ENCODE measurements at places on chromosomes 12 and 14.

DNA sequence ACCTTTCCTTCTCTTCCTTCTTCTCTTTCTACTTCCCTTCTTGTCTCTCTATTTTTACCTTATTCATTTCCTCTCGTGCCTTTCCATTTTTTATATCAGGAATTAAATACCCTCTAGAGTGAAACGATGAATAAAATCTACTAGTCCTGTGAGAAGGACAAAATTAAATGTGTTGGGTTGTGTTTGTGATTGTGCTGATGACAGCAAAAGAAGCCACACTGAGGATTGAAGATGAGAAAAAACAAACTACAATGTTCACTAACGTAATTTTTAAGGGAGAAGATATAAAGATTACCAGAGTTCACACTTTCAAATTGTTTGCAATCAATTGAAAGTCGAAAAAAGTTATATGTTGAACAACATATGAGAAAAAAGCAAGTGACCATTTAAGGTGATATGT is 1012.1 kb downstream of the DIO2 start:
- DNase-seq, result no peak

GRCh38 chr14:103546652-103547454 is 15.6 kb downstream of the BAG5 start:
- peak; percentile 64 for DNase-seq

- DNase-seq, result no peak
Observed at GRCh38 chr14:90547968-90548367, 151.1 kb downstream of the CALM1 start.

- no peak for DNase-seq
Observed at GRCh38 chr14:78153064-78153341, 17.2 kb upstream of the NRXN3 start.

GRCh38 chr14:106874350-106874749 is 1348.0 kb downstream of the TMEM121 start:
- peak; percentile 35 for DNase-seq

- DNase-seq, result no peak
Observed at GRCh38 chr12:114936148-114937079, 252.4 kb upstream of the TBX3 start.

DNA sequence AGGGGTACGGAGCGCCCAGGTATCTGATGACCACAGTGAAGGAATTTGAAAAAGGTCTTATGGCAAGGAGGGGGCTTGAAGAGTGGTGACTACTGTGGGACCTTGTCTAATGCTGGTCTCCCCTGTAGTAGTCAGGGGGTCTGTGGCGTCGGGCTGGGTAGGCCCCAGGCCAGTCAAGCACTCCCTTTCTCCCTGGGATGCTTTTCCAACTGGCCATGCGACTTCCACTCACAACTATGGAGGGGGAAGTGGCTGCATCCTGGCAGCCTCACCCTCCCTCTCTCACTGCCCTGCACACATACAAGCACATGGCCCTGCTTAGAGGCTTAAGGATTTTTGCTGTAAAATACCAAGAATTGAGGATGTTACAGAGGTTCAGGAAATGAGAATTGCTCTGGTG is 4.1 kb downstream of the TSPAN11 start:
- no peak for DNase-seq

GRCh38 chr14:61125041-61125866 is 144.2 kb downstream of the SLC38A6 start:
- DNase-seq, result no peak

DNA sequence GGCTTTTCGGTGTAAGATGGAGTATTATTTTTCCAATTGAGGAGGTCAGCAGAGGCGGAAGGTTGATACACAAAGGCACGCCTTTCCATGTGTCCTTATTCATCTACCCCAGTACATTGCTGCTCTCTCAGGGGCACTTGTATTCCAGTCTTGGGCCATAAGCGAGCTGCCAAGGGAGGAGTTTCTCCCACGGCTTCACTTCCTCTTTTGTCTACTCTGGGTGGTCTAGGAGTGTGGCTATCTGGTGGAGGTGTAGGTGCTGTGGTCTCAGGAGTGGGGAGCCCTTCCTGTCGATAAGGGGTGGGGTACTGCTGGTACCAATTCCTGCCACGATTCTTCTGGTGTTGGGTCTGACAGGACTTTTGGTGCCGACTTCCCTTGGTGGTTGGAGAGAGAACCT is 73.4 kb downstream of the GAS2L3 start:
- peak; percentile 18 for DNase-seq

DNA sequence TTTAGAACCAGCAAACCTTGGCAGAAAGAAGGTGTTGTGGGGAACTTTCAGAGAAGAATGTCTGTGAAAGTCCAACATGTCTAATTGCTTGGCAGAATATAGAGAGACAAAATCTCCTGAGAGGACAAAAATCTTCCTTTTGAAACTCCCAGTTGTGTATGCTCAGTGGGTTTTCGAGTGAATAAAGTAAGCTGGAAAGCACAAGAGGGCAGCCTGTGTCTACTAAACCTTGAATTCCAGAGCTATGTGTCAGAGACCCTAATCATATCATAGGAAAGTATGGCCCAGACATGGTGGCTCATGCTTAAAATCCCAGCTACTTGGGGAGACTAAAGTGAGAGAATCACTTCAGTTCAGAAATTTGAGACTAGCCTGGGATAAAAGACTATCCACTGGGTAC is 661.2 kb downstream of the SLC16A7 start:
- no peak for DNase-seq

GRCh38 chr12:76275511-76276093 is 72.6 kb downstream of the BBS10 start:
- peak; percentile 27 for DNase-seq

- peak; percentile 32 for DNase-seq
Observed at GRCh38 chr12:89212339-89212771, 139.9 kb downstream of the DUSP6 start.

GRCh38 chr12:68963856-68964745 is 31.1 kb upstream of the CPM start:
- no peak for DNase-seq

DNA sequence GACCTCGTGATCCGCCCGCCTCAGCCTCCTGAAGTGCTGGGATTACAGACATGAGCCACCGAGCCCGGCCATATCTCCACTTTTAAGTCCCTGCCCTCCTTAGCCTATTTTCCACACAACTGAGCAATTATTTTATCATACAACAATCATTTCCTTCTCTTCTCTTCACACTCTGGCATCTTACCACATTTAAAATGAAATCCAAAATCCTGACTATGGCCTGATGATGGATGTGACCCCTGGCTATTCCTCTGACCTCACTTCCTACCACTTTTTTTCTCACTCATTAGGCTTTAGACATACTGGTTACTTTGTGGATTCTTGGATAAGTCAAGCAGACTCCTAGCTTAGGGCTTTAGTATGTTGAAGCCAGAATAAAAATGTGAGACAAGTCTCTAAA is 21.9 kb upstream of the EID3 start:
- no peak for DNase-seq
